ENCODE measurements at places on chromosomes 1 and 21. TPM values are rescaled to one million over a fixed set of nuclear protein-coding genes. Genes with fewer than 3 reads are reported as not detected.

DNA sequence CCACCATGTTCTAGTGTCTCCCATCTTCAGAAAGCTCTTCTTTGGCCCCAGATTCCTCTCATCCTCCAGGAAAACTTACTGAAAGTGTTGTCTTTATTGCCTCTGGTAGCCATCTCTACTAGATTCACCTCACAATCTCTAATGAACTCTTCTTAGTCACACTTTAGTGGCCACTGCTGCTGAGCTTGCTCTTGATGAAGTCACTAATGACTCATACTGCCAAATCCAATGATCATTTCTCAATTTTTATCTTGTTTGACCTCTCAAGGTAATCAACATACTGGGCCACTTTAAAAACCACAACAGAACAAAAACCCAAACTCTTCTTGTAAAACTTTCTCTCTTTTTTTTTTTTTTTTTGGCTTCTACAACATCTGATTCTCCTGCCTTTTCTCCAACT, 196.4 kb downstream of the LHX8 start:
- DNase-seq, result no peak

GRCh38 chr21:45855248-45855811, 126.2 kb upstream of the COL6A1 start:
- no peak for DNase-seq

DNA sequence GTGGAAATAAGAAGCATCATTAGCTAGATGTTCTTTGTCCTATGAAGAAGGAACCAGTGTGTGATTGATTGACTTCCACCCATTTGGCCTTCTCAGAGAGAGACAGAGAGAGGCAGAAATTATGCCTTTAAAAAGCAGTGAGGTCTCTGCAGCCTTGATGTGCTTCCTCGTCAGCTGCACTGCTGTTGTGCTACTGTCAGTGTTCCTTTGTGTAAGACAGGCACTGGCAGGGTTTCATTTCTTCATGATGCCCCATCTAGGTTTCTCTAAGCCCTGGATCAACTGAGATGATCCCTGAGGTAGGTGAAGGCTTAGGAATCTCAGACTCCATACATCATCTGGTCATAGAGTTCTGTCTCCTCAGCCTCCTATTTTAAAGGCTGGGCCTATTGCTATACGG, 34.9 kb downstream of the GPR3 start:
- no peak for DNase-seq

Gene LCE1B
- polyA plus RNA-seq, result not detected

Gene CHD5
- polyA plus RNA-seq, result not detected

DNA sequence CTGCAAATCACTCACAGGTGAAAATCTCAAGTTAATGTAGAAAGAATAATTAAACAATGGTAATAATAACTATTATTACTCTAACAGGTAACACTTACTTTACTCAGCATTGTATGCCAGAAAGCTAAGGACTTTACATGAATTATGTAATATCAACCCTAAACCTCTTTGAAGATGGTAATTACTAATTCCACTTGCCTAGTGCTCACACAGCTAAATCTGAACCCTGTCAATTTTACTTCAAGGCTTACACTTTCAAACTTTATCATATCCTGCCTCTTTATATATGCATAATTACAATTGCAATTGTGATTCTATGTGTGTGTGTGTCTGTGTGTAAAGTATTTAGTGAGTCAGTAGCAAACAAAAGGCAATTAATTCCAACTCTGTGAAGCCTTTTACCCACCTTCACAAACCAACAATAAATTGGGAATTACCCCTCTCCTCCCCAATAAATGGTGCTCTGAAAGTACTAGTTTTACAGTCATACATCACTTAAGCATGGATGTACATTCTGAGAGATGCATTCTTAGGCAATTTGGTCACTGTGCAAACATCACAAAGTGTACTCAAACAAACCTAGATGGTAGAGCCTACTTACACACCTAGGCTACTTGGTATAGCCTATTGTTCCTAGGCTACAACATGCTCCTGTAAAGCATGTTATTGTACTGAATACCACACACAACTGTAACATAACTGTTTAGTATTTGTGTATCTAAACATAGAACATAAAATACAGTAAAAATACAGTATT, 5.9 kb downstream of the ZNF644 start:
- peak; percentile 24 for DNase-seq

- peak; percentile 82 for DNase-seq
Observed at GRCh38 chr1:206030714-206031113, 7.0 kb upstream of the CTSE start.

Gene SPRR1A
- not detected for polyA plus RNA-seq

Gene OR14C36
- not detected for polyA plus RNA-seq

DNA sequence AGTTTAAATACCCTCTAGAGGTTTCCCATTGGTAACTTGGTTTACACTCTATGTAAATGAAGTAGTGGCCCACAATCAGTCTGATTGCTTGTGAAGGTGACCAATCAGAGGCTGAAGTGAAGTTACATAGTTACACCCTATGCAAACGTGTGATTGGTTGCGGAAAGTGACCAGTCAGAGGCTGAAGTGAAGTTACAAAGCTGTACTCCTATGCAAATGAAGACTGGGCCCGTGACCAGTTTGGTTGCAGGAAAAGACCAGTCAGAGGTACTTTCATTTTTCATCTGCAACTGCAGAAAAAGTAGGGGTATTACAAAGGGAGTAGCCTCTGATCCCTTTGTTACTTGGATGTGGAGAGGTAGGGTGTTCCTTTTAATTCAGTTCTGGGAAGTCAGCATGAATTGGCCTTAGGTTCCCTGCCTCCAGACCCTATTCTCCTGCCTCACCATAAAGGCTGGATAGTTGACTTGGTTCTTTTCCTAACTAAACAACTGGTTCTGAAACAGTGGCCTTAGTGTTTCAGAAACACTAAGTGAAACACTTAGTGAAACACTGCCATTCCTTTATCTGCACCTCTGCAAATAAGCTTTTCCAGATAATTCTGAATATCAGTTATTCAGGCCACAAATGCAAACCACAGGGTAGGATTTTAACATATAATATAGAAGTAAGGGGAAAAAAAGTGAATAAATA, 39.3 kb downstream of the MAGI3 start:
- DNase-seq, result no peak

DNA sequence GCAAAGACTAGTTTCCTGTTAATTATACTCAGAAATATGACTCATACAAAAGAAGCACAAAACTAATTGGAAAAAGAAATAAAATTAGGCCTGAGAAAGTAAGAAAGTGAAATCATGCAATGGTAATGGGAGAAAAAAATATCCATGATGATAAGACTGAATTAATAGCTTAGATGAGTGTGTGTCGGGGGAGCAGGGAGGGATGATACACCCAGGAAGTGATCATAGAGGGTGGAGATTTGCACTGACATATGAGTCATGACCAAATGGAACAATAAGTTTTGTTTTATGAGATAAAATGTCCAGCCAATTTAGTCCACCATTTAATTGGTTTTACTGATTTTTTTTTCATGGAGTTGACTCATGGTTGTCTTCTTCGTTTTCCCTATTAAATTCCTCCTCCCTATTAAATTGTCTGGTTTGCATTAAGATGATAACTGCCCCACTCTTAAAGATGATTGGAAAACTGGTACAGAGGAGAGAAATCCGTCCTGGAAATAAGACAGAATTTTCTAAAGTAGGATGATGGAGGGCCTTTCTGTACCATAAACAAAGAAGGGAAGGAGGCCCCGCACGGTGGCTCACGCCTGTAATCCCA, 111.7 kb upstream of the KCNJ6 start:
- DNase-seq, result peak; percentile 75

Gene COL16A1
- polyA plus RNA-seq, result 68.7 TPM

Gene ANGPTL7
- polyA plus RNA-seq, result not detected

- peak; percentile 75 for DNase-seq
Observed at GRCh38 chr1:172146141-172146850, 274.2 kb upstream of the C1orf105 start.

- no peak for DNase-seq
Observed at GRCh38 chr1:30273021-30273325, 450.4 kb downstream of the MATN1 start.

Measured in GM23248 (cell line).